ENCODE measurements at places on chromosomes 4 and X.
A peak's percentile ranks its signal among the peaks of the same experiment; 100 is the strongest.

DNA sequence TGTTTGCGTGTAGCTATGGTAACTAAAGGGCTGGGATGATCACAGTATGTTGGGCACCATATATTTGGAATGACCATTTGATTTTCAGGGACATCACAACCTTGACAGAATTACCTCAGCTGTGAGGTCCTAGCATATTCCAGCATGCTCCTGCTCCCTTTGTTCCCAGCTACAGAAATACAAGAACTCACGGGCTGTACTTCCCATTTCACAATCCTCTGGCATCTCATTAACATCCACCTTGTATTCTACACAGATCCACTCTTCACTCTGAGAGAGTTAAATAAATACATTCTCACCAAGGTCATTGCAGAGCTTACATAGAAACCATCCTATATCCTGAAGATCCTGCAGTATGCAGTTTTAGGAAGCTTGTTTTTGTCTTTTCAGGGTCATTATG lies 169.7 kb downstream of the FRMPD4 start:
- DNase-seq = no peak

- DNase-seq = no peak
These were observed 197.1 kb downstream of the SPRY1 start for GRCh38 chr4:123593655-123594054.

DNA sequence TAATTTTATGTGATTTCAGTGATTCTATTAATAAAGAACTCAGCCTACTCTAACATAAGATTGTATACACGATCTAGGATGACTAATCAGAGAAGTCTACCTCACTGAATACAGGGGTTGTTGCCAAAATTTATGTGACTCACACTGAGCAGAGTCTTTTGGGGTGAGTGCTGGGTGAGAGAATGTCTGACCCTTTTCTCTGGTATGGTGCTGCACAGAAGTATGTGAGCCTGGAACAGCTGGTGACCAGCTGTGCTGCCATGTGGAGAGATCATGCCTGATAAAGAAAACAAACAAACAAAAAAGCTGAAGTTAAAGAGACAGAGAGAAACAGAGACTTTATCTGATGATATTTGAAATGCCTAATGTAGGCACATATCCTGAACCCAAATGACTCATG lies 618.1 kb upstream of the GRIA3 start:
- DNase-seq = peak; percentile 16

DNA sequence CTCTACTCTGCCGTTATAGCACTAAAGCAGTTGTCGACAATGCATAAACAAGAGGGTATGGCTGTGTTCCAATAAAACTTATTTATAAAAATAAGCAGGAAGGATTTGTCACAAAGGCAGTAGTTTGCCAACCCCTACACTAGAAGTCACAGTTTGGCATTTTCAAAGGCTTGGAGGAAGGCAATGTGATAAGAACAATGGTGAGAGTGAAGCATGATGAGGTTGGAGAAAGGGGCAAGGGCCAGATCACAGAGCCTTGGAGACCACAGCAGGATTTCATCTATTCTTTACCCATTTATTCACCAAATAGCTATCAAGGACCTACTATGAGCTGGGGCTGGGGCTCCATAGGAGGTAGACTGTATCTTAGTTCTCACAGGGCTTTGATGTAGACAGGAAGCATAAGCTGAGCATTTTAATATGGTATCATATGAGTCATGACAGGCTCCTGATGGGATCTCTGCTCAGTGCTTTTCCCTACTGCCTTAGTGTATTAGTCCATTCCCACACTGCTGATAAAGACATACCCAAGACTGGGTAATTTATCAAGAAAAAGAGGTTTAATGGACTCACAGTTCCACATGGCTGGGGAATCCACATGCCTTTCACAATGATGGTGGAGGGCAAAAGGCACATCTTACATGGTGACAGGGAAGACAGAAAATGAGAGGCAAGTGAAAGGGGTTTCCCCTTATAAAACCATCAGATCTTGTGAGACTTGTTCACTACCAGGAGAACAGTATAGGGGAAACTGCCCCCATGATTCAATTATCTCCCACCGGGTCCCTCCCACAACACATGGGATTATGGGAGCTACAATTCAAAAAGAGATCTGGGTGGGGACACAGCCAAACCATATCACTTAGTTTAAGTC lies 58.9 kb downstream of the PPM1K start:
- no peak for DNase-seq

DNA sequence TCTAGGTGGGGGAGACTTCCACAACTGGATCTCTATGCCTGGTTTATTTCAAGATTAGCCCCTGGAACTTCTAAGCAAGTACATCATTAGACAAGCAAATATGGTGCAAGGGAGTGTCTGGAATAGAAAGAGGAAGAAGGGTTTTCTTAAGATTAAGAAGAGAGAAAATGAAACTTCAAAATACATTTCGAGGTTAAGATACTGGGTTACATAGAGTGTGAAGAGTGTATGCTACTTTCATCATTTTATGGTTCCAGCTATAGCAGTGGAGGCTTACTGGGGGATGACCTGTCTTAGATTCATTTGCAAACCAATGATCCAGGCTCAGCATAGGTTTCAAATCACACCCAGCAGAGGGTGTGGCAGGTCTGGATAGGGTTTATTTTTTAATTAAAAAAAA lies 144.4 kb upstream of the GATB start:
- DNase-seq = no peak

GRCh38 chr4:76277667-76278066 lies 26.1 kb downstream of the FAM47E start:
- no peak for DNase-seq

GRCh38 chrX:124524852-124525251 lies 178.5 kb downstream of the SH2D1A start:
- DNase-seq = no peak

All from T47D (cell line).